ENCODE measurements at places on chromosomes 5 and 9. TPM values are rescaled to one million over a fixed set of nuclear protein-coding genes. Genes with fewer than 3 reads are reported as not detected.

TAL2 gene
- total RNA-seq, result not detected

FOXD4L4 gene
- not detected for total RNA-seq

PHYHD1 gene
- total RNA-seq, result 21.2 TPM

DNA sequence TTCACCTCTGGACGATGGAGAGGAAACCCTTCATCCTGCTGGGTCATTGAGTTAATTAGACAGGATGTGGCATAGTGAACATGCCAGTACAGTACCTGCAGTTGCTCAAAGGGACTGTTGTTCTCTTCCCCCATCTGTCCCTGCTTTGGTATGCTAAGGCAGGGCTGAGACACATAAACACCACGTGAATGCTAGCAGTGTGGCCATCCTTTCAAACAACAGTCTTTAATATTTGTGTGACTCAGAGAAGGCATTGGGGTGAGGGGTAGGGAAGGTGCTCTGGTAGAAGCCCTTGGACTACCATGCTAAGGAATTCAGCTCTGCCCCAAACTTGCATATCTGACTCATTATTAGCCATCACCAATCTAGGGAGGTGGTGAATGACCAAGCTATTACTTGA is 180.2 kb upstream of the ZNF618 start:
- no peak for DNase-seq

DNA sequence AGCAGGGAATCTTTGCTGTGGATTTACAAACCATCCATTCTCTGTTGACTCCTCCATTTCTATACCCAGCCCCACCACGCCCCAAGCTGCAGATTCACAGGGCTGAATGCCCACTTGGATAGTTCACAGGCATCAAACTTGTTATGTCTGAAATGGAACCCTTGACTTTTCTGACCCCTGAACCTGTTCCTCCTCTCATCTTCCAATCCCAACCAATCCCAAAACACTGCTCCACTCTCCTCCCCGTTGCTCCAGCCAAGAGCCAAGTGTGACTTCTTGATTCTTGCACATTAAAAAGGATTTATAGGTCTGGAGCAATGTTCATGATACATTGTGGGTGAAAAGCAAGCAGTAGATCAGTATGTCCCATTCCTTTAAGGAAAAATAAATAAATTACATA is 145.6 kb downstream of the DAB2IP start:
- DNase-seq, result no peak

- no peak for DNase-seq
Observed at GRCh38 chr9:28037968-28038367, 464.7 kb upstream of the C9orf72 start.

DNA sequence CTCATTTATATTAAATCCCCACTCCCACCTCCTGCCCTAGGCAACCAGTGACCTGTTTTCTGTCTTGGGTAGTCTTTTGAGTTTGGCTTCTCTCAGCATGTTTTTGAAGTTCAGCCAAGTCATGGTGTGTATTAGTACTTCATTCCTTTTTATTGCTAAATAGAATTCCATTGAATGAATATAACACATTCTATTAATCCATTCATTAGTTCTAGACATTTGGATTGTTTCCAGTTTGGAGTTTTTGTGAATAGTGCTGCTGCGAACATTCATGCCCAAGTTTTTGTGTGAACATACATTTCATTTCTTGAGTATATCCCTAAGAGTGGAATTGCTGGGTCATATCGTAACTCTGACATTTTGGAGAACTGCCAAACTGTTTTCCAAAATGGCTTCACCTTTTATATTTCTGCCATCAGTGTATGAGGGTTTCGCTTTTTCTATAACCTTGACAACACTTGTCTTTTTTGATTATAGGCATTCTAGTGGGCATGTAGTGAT is 2.7 kb downstream of the ZNF346 start:
- no peak for DNase-seq

- DNase-seq, result no peak
Observed at GRCh38 chr9:13847270-13847669, 466.7 kb downstream of the NFIB start.

Data from epithelial cell of proximal tubule (primary cell).